ENCODE measurements at places on chromosomes 1 and 21. TPM values are rescaled to one million over a fixed set of nuclear protein-coding genes. Genes with fewer than 3 reads are reported as not detected.

The CLCA4 gene
- total RNA-seq, result not detected

DNA sequence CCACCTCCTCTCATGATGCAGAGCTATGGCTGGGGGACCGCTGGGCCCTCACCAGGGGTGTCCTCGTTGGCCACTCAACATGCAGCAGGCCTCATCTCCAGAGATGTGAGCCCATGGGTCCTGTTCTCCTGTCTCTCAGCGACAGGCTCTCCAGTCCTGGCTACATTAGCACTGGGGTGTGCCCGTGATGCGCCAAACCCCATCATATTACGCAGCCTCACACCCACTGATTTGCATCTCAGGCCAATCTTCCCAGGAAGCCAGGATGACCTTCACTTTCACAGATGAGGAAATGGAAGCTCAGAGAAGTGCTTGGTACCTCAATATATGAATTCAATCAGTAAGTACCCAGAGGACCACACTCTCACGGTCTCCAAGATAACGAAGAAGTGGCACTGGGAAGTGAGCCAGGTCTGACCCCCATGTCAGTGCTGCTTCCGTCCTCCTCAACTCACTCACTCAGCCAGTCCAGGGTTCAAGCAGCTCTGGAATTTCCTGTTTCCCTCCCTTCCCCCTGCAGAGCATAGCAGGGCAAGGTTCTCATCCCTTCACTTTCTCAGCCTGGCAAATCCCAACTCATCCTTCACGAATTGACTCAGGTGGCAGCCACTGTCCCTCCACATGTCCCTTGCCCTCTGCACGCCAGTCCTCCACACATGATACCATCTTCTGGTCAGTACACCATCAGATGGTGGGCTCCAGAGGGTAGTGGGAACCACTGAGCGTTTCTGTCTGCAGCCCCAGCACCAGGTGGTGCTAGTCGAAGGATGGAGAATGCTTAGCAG lies 28.9 kb upstream of the EVA1B start:
- DNase-seq, result no peak

The MROH9 gene
- not detected for total RNA-seq

- DNase-seq, result peak; percentile 94
These were observed 119.2 kb downstream of the ITSN1 start for GRCh38 chr21:33761441-33762036.

- DNase-seq, result no peak
These were observed 210.2 kb downstream of the APP start for GRCh38 chr21:25960402-25960801.

- no peak for DNase-seq
These were observed 55.3 kb upstream of the HNRNPU start for GRCh38 chr1:244919320-244920282.

GRCh38 chr1:184563308-184563707 lies 176.5 kb downstream of the C1orf21 start:
- DNase-seq, result no peak

The TMEM269 gene
- total RNA-seq, result not detected

The AMPD1 gene
- total RNA-seq, result not detected

The MNDA gene
- not detected for total RNA-seq

The KANK4 gene
- total RNA-seq, result under 0.01 TPM

- no peak for DNase-seq
These were observed 136.6 kb upstream of the GFI1 start for GRCh38 chr1:92623187-92623778.

GRCh38 chr1:24996983-24997893 lies 67.2 kb upstream of the RUNX3 start:
- no peak for DNase-seq

- DNase-seq, result no peak
These were observed 22.9 kb upstream of the GNPAT start for GRCh38 chr1:231218078-231218477.

DNA sequence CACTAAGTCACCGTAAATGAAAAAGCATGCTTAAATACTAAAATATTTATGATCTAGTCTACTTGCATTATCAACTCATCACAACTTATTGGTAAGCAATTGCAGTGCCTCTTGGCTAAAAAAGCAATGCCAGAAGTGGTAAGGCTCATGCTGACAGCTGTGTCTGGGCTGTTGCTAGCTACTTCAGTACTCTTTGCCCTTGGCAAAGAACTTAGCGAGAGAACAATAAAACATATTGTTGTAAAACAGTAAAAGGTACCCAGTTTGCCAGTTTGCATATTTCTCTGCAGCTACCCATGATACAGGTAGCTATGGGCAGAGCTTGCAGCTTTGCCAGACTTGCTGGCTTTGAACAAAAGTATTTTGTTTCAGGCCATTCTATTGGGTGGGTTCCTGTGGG lies 73.1 kb downstream of the ATP6V1G3 start:
- no peak for DNase-seq

GRCh38 chr1:12519693-12520364 lies 98.2 kb downstream of the DHRS3 start:
- DNase-seq, result no peak

The KDM1A gene
- total RNA-seq, result 136 TPM

DNA sequence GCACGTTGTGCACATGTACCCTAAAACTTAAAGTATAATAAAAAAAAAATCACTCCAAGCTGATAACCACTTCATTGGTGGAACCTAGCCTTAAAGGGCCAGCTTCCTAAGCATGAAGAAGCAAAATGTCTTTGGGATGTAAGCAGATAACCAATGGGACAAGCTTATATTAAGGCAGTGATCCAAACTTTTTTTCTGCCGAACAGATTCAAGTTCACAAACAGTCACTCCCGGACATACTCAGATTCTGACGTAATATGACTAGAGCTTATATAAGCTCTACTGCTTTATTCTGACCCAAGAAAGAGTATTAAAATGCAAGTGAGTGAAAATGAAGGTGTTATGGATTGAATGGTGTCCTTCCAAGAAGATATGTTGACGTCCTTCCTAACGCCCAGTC lies 44.9 kb upstream of the HIVEP3 start:
- no peak for DNase-seq

GRCh38 chr1:225885336-225885735 lies 3.2 kb upstream of the TMEM63A start:
- DNase-seq, result no peak

The TLR5 gene
- under 0.01 TPM for total RNA-seq

DNA sequence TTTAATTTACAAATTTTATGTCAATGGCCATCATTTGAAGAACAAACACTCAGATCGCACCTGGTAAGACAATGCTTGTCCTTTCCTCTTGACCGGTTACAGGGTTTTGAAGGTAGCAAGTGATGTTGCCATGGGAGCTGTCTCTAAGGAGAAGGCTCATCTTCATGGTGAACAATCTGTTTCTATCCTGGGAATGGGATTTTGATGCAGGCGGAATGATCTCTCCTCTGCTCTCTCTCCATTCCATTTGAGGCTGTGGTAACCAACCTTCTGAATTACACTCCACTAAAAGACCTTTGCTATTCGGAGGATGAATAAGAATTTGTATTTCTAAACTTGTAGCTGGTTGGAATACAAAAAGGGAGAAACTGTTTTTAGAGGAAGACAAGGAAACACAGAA lies 57.9 kb upstream of the SLC5A9 start:
- DNase-seq, result no peak

DNA sequence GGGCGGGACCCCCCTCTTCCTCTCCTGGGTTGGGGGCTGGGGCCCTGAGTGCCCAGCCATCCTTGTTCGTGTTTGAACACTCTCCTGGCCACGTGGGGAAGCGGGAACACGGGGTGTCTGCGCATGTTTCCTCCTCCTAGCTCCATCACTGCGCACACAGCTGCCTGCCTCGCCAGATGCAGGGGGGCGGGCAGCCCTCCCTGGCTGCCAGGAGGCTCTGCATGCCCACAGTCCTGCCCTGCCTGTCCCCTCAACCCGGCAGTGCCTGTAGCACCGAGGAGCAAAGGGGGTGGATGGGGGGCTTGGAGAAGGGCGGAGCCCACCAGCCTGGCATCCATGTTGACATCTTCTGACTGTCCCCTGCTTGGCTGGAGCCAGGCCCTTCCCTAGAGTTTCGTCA lies 1.8 kb upstream of the SLC25A34 start:
- no peak for DNase-seq

All from epithelial cell of proximal tubule (primary cell).